Pancreas (tissue), 10 donors: ENCODE measurements at places on chromosomes 7 and 10.

- H3K4me3 ChIP-seq: peak overlapping the region; percentile 63
- peak overlapping the region; percentile 55 for H3K27ac ChIP-seq
- no peaks in the 10 kb centered on the region for H3K27me3 ChIP-seq
These were observed 1.1 kb downstream of the EPHB6 start for GRCh38 chr7:142855756-142856564.

DNA sequence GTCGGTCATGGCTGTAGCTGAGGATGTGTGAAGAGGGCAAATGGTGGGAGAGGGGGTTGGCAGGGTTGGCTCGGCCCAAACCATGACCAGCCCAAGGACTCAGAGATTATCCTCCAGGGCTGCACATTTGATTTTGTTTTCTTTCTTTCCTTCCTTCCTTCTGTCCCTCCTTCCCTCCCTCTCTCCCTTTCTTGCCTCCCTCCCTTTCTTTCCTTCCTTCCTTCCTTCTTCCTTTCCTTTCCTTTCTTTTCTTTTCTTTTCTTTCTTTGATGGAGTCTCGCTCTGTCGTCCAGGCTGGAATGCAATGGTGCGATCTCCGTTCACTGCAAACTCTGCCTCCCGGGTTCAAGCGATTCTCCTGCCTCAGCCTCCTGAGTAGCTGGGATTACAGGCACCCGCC lies 3.8 kb downstream of the SSC4D start:
- no peak overlapping the region for H3K4me3 ChIP-seq
- H3K36me3 ChIP-seq: no peaks in the 10 kb centered on the region
- no peak overlapping the region for H3K27ac ChIP-seq
- H3K27me3 ChIP-seq: no peaks in the 10 kb centered on the region
- no peak for DNase-seq

- H3K36me3 ChIP-seq: no peaks in the 10 kb centered on the region
- H3K4me1 ChIP-seq: no peaks in the 10 kb centered on the region
- H3K27ac ChIP-seq: no peak overlapping the region
- H3K27me3 ChIP-seq: no peaks in the 10 kb centered on the region
- no peak for DNase-seq
These were observed 613.8 kb downstream of the ZWINT start for GRCh38 chr10:55747244-55747643.

DNA sequence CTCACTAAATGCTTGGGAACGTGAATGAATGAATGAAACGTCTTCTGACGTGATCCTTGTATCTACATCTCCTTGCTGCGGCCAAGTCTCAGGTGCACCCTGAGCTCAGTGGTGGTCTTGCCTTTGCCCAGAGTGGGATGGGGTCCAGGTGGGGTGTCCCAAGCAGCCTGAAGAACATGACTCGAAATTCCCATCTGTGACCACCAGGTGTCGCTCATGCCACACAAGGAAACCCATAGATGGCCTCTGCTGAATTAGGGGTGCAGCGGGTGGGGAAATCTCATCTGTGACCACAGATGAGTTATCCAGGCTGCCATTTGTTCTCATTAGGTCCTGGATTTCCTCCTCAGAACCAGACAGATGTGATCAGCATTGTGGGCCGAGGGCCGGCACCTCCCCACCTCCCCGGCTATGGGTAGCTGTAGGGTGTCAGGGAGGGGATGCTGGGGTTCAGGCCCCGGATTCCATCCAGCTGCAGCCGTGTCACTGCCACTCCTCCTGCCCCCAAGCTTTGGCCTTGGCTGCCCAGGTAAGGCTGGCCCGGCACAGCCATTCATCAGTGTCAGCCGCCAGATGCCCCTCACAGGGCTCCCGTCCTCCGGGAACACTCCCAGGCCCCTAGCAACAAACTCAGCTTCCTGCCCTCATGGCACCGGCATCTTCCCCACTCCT lies 21.0 kb upstream of the GNA12 start:
- no peaks in the 10 kb centered on the region for H3K4me1 ChIP-seq
- peak; percentile 27 for DNase-seq
- H3K36me3 ChIP-seq: no peaks in the 10 kb centered on the region
- no peak overlapping the region for H3K4me3 ChIP-seq

GRCh38 chr10:106615081-106615480 lies 549.4 kb downstream of the SORCS1 start:
- no peak for DNase-seq
- no peaks in the 10 kb centered on the region for H3K36me3 ChIP-seq
- H3K4me3 ChIP-seq: no peak overlapping the region
- no peaks in the 10 kb centered on the region for H3K27me3 ChIP-seq
- H3K27ac ChIP-seq: no peak overlapping the region
